ENCODE measurements at places on chromosomes 5 and 9.

DNA sequence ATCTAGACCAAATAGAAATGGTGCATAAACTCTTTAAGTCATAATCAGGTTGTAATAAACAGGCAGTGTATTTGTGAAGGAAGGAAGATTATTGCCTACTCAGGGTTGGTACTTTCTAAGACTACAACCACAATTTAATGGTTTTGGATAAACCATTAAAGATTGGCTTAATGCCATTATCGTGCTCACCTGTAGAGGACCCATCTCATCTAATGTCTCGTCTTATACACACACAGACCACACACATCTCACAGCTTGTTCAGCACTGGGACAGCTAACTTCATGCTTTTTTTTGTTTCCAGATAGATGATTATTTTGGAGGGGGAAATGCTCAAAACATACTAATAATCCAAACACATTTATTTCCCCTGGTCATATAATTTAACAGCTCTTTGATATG lies 175.7 kb upstream of the SLC12A2 start:
- no peak for DNase-seq

DNA sequence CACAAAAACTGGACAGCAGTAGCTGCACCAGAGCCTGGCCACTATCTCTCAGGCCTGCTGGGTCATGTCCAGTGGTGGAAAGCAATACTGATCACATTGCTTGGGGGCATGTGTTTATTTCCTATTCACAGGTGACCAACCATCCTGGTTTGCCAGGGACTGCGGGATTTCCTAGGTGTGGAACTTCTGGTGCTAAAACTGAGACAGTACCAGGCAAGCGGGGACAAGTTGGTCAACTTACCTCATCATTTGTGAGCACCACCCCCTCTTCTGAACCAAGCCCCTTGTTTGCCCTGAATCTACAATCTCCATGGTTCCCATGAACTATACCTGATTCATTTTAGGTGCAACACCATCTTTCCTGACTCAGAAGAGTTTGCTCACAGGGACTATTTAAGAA lies 81.3 kb downstream of the TNC start:
- DNase-seq = no peak

DNA sequence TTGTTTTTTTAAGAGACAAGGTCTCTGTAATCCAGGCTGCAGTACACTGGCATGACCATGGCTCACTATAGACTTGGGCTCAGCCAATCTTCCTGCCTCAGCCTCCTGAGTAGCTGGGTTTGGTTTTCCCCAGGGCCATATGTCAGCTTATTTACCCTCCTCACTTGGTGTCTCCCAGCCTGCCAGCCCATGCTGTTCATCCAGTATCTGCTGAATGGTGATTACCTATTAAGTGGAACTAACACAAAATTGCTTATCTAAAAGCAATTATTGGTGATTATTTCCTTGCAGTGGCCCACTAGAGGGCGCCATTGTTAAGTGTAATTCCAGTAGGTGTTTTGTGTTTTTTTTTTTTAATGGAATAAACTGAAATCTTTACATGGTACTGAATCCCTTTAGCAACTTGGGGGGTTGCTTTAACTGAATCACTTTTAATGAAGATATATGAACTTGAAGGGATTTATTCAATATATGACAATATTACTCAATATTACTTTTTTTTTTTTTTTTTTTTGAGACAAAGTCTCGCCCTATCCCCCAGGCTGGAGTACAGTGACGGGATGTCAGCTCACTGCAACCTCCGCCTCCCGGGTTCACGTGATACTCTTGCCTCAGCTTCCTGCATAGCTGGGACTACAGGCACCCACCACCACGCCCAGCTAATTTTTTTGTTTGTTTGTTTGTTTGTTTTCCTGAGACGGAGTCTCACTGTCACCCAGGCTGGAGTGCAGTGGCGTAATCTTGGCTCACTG lies 13.8 kb downstream of the EXOSC2 start:
- DNase-seq = no peak

GRCh38 chr5:114101153-114101552 lies 260.7 kb upstream of the KCNN2 start:
- peak; percentile 32 for DNase-seq

DNA sequence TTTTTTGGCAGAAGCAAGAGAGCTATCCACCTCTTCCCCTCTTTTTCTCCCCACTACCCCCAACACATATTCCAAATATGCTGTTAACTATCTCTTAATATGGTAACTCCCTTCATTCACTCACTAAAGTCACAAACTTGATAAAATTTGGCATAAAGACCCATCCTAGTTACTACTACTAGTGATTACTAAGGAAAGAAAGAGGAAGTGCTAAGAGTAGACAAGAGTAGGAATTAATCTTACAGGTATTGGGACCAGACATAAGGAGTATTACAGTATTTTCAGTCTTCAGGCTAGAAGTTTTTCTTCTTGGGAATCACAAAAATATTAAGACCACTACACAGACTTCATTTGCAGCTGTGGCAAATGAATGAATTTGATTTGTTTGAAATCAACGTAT lies 2.2 kb downstream of the ADAMTS6 start:
- DNase-seq = no peak

GRCh38 chr5:63131626-63132285 lies 553.1 kb downstream of the LRRC70 start:
- no peak for DNase-seq

DNA sequence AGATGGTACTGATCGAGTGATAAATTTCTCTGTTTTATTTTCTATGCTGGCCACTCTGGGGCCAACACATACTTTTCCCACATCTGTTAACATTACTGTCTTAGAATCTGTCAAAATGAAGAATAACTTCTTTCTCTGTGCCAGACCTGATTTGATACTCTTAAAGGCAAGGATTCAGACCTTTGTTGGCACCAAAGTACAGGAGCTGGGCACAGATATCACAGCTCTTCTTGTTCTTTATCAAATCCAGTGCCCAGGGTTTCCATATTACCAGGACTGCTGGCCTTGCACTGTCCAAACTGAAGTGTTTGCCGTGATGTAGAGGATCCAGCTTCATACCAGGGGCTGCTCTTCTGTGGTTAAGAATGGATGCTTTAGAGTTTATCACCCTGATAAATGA lies 20.9 kb downstream of the ZNF474 start:
- DNase-seq = no peak

DNA sequence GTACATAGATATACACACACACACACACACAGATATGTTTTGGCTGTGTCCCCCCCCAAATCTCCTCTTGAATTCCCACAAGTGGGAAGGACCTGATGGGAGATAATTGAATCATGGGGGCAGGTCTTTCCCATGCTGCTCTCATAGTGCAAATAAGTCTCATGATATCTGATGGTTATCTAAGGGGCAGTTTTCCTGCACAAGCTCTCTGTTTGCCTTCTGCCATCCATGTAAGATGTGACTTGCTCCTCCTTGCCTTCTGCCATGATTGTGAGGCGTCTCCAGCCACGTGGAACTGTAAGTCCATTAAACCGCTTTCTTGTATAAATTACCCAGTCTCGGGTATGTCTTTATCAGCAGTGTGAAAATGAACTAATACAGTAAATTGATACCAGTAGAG lies 15.9 kb upstream of the ALDOB start:
- no peak for DNase-seq

GRCh38 chr5:78519198-78519941 lies 129.2 kb downstream of the LHFPL2 start:
- DNase-seq = no peak

DNA sequence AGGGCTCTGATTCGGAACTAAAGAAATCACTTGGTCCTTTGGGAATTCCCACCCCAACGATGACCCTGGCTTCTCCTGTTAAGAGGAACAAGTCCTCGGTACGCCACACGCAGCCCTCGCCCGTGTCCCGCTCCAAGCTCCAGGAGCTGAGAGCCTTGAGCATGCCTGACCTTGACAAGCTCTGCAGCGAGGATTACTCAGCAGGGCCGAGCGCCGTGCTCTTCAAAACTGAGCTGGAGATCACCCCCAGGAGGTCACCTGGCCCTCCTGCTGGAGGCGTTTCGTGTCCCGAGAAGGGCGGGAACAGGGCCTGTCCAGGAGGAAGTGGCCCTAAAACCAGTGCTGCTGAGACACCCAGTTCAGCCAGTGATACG lies 83.4 kb downstream of the GOLPH3 start:
- DNase-seq = no peak
